ENCODE measurements at places on chromosomes 1 and 21. TPM values are rescaled to one million over a fixed set of nuclear protein-coding genes. Genes with fewer than 3 reads are reported as not detected.

DNA sequence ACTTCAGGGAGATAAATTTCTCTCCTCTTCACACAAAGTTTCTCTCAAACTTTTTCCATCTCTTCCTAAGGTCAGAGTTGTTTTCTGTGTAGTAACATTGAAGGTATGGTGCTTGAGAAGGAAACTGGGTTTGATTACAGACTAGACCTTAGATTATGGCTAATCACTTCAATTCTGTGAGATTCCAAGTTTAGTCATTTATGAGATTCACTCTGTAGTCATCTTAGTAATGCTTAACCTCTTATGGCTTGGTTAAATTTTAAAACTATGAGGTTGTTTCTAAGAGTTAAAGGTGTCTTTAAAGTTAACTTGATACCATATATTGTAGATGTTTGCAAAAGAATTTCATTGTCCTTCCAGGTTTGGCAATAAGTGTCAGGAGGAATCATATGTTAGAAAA lies 1092.2 kb downstream of the KCNT2 start:
- H3K27ac ChIP-seq = no peak overlapping the region
- no peaks in the 10 kb centered on the region for H3K27me3 ChIP-seq
- DNase-seq = no peak
- no peak overlapping the region for H3K4me3 ChIP-seq
- H3K4me1 ChIP-seq = no peaks in the 10 kb centered on the region
- no peaks in the 10 kb centered on the region for H3K36me3 ChIP-seq

DNA sequence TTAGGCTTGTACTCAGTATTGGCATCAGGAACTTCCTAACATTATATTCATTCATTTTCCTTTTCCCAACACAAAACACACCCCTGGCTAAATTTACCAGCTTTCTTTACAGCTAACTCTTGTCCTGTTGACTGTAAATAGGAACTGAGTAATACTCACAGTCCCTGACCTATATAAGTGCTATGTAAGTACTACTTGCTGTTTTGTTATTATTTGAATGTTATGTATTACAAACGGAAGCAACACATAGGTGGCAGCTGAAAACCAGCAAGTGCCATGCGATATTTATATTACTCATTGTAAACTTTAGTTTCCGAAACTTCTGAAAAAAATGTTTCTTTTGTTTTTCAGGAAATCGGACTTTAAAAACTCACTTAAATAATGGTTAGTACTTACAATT lies 21.5 kb downstream of the PTGER3 start:
- no peaks in the 10 kb centered on the region for H3K36me3 ChIP-seq
- no peaks in the 10 kb centered on the region for H3K27me3 ChIP-seq
- no peak overlapping the region for H3K27ac ChIP-seq
- H3K4me1 ChIP-seq = no peaks in the 10 kb centered on the region
- H3K4me3 ChIP-seq = no peak overlapping the region

KISS1 gene
- total RNA-seq = 0.90 TPM

DNA sequence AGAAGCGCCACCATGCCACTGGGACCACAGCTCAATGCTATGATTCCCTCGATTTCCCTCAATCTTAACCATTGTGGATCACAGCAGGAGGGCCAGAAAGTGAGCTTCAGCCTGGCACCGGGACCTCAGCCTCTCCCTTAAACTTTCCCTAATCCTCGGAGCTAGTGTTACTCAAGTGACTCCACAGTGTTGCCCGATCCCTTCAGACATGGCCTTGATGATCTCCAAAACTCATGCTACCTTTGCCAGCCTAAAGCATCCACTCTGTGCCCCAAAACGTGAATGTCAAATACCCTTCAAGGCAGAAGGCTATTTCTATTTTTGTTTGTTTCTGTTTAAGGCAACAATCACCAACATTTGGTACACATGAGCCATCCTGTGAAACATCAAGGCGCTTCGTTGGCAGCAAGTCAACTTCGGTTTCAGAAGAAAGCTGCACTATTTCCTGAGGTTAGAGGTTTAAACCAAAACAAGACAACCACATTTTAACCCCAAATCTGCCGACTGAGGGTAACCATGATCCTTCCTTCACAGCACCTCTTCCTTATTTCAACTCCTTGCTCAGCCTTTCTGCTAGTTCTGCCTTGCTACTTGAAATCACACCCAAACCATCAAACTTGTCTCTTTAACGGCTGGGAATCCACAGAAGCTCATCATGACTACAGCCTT lies 94.4 kb upstream of the KRTAP19-8 start:
- H3K4me3 ChIP-seq = no peak overlapping the region
- H3K27me3 ChIP-seq = peaks cover 3% of the 10 kb centered on the region
- peaks cover 41% of the 10 kb centered on the region for H3K36me3 ChIP-seq
- peak; percentile 96 for DNase-seq
- H3K4me1 ChIP-seq = peaks cover 48% of the 10 kb centered on the region
- peak overlapping the region; percentile 72 for H3K27ac ChIP-seq

ECM1 gene
- 0.71 TPM for total RNA-seq

- H3K27ac ChIP-seq = no peak overlapping the region
- H3K4me3 ChIP-seq = no peak overlapping the region
- DNase-seq = no peak
- H3K4me1 ChIP-seq = peaks cover 9% of the 10 kb centered on the region
Measured at GRCh38 chr1:58939666-58940370, 156.0 kb upstream of the JUN start.

- DNase-seq = no peak
- no peak overlapping the region for H3K27ac ChIP-seq
- no peaks in the 10 kb centered on the region for H3K36me3 ChIP-seq
- no peaks in the 10 kb centered on the region for H3K4me1 ChIP-seq
Measured at GRCh38 chr1:69743146-69743545, 175.4 kb downstream of the LRRC7 start.

- no peak for DNase-seq
- no peak overlapping the region for H3K4me3 ChIP-seq
- H3K4me1 ChIP-seq = peaks cover 3% of the 10 kb centered on the region
- no peaks in the 10 kb centered on the region for H3K36me3 ChIP-seq
- H3K27me3 ChIP-seq = no peaks in the 10 kb centered on the region
Measured at GRCh38 chr21:29145354-29145782, 14.9 kb downstream of the MAP3K7CL start.

- H3K4me3 ChIP-seq = no peak overlapping the region
- no peaks in the 10 kb centered on the region for H3K27me3 ChIP-seq
- peak overlapping the region; percentile 46 for H3K27ac ChIP-seq
- H3K36me3 ChIP-seq = no peaks in the 10 kb centered on the region
- no peaks in the 10 kb centered on the region for H3K4me1 ChIP-seq
Measured at GRCh38 chr1:94648225-94649007, 106.9 kb upstream of the F3 start.

GRCh38 chr1:97870589-97870988 lies 50.2 kb downstream of the DPYD start:
- no peaks in the 10 kb centered on the region for H3K27me3 ChIP-seq
- H3K36me3 ChIP-seq = no peaks in the 10 kb centered on the region
- no peaks in the 10 kb centered on the region for H3K4me1 ChIP-seq

DNA sequence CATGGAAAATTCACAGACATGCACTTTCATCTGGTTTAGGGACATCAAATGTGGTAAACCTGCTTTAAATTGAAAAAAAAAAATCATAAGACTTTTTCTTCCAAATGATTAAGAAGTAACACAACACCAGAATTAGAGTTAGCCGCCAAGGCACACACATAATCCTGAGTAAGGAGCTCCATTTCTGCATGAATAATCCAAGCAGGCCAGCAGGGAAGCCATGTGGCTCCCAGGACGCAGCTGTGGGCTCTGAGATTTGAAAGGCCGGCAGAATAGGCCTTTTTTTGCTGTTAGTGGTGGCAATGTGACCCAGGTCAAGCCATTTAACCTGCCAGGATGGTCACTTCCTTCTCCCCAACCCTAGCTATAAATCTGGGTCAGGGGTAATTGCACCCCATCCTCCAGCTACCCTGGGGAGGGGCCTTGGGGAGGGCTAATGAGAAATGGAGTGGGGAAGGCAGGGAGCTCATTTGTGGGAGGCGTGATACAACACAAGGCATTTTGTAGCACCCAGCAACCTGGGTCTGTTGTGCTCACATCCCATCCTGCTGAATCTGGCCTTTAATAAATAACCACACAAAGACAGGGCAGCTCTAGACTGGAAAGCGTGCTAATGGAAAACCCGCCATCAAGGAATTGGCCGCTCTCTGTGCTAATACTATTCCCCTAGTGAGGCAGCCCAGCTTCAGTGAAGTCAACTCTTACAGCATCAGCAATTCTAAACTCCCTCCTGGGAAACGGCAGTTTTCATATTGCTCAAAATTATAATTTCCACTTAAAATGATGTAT lies 178.5 kb downstream of the RHOU start:
- H3K4me3 ChIP-seq = no peak overlapping the region
- DNase-seq = no peak
- H3K27ac ChIP-seq = no peak overlapping the region
- H3K4me1 ChIP-seq = peaks cover 2% of the 10 kb centered on the region

Measured in thymus (tissue), 14 donors.